ENCODE measurements at places on chromosomes 13 and 19.

- DNase-seq = no peak
Observed at GRCh38 chr19:43148233-43148632, 38.1 kb downstream of the PSG5 start.

DNA sequence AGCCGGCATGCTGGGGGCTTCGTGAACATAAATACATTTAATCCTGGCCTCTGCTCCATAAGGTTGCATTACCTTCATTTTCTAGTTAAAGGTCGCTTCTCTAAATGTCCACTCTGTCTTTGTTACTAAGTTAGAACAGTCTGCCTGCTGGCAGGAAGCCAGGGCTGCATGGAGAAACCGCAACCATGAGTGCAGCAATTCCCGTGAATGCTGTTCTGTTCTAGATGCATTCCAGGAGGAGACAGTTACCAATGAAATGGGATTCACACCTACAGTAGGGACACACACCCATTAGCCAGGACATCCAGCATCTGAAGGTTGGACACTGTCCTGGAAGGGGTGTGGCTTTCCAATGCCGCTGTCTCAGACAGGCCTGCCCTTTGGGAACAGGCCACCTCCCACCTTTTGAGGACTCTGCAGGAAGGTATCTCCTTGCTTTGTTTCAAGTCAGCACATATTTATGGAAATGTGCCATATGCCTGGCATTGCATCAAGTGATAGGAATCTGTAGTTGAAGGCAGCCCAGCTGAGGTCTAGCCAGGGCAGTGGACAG, 129.7 kb downstream of the SLC7A1 start:
- DNase-seq = no peak

- DNase-seq = no peak
Observed at GRCh38 chr13:98766697-98767096, 14.2 kb upstream of the SLC15A1 start.

DNA sequence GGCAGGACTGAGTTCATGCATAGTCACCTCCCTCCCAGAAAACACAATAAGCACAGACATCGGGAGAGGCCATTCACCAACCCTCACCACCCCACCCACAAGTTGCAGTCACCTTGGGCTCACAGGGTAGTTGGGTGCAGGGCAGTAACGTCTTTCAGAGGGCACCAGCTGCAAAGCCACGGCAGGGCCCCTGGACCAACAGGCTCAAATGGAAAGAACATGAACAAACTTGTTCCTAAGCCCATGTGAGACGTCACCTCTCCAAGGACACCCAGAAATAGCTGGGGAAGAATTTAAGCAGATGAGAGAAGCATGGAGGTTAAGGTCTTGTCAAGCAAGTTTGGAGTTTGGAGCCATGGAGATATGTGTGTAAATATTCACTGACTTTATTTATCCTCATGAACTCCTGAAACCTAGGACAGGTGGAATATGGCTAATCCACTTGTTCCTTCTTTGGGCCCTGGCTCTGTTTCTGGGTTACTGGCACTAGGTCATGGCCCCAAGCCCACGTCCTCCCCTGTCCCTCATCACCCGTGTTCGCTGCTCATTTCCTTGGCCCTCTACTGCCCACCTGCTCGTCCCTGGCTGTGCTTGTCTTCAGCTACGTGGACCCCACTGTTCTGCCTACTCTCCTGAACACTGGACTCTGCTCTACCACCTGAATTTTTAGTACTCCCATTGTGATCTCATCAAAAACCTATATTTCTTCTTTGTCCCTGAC, 40.4 kb downstream of the SACS start:
- no peak for DNase-seq

GRCh38 chr13:95360464-95361097, 59.3 kb upstream of the ABCC4 start:
- no peak for DNase-seq

- no peak for DNase-seq
Observed at GRCh38 chr13:98912846-98913245, 65.0 kb downstream of the DOCK9 start.

Data from activated CD8-positive, alpha-beta memory T cell treated with anti-CD3 and anti-CD28 coated beads, Interleukin-2, amount 50 U/mL, for 4 hours (primary cell).